HAP-1 (cell line): ENCODE measurements at places on chromosomes 13 and 19.

GRCh38 chr13:20843166-20843565, 59.4 kb downstream of the XPO4 start:
- peak; percentile 64 for DNase-seq

- no peak for DNase-seq
These were observed 136.8 kb downstream of the DCLK1 start for GRCh38 chr13:35994131-35994966.

DNA sequence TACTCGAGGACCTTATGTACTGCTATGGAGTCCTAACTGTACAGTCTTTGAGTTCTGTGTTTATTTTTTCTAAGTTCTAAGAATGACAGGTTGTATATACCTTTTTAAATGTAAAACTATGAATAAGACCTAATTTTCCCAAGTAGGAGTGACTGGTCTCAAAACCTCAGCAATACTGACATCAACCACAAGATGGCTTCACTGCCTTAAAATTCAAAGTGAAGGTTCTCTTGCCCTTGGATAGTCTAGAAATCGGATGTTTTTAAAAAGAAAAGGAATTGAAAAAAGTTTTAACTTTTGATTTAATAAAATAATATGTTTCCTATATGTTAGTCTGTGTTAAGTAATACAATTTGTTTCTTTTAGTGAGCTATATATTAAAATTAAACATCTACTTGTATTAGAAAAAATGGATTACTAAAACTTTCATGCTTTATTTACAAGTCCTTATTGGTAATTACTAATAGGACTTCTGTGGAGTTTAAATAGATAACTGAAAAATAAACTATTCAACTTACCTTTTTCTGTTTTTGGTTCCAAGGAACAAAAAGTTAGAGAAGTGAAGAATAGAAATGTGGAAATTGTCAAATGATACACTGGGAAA, 52.0 kb downstream of the TDRD3 start:
- DNase-seq, result peak; percentile 56

- no peak for DNase-seq
These were observed 77.3 kb upstream of the MCF2L start for GRCh38 chr13:112891477-112892401.

GRCh38 chr13:95457294-95457693, 95.2 kb upstream of the CLDN10 start:
- DNase-seq, result no peak

DNA sequence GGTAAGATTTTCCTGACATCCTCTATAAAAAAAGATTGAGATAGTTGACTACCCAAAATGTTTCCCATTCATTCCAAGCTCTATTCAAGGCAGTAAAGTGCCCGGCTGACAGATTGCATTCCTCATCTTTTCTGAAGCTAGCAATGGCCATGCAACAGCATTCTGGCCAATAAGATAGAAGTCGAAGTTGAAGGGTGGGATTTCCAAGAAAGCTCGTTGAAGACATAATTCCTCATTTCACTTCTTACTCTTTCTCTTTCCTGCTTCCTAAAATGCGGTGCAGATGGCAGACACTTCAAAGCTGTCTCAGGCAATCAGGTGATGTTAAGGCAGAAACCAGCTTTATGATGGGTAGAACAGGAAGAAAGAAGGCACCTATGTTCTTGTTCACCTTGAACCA, 13.4 kb upstream of the ALOX5AP start:
- DNase-seq, result no peak

DNA sequence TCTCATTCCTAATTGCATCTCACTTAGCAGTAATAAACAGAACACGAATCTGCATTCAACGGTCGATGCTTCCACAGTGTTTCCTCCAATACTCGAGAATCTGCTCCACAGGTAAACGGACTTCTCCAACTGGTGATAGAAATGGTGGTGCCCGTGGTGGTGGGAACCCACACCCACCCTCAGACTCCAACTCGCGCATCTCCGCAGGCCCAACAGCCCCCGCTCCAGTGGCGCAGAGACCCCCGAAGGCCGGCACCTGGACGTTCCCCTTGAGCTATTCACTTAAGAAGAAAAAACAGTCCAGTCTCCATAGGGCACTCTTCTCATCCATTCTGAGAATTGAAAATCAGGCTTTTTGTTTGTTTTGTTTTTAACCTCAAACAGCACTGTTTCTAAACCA, 13.8 kb upstream of the RASA3 start:
- no peak for DNase-seq

DNA sequence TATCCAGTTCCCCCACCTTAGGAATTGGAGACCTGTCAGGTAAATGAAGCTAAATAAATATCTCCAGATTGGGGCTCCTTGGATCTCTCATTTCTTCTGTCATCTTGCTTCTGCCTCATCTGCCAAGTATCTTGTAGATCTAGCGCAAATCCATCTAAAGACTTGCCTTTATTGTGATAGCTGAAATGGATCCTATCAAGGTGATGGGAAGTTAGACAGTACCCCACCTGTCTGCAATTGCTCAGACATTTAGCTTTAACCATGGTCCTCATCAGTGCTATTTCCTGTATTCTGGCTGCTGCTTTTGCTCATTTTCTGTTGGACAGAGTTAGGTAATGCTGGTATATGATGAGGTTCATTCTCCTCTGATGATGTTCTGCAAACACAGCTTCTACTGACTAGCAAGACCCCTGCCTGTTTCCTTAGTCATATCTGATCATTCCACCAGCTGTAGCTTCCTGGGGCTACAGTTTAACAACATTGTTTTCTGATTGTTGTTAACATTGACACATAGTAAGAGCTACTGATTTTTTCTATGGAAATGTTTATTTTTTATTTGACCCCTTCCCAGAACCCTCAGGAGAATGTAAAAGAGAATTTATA, 340.0 kb downstream of the DCT start:
- peak; percentile 19 for DNase-seq

DNA sequence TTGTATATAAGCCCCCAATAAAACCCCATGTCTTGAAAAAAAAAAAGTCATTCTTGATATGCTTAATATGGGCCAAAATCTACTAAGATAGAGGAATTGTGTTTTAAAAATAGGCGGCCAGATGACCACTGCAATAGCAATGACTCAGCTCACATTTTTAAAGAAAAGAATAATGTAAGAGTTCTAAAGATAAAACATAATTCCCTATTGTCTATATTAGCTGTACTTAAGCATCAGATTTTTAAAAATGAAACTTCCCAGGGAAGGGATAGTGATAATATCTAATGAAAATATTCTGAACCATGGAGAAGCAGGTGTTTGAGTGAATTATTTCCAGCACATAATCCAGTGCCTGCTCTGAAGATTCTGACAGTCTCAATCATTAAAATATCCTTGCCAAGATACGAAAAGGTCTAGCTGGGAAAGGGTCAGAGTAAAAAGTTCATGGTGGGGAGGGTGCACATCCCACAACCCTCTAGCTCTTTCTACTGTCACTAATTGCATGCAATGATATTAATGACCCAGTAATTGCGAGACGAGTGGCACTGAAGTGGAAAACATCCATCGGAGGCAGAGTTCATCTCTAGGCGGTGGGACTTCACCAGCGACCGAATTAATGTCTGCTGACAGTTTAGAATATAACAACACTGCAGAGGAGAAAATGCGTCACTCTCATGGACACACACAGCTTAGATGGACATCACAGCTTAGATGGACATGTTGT, 31.6 kb downstream of the EFNB2 start:
- no peak for DNase-seq

DNA sequence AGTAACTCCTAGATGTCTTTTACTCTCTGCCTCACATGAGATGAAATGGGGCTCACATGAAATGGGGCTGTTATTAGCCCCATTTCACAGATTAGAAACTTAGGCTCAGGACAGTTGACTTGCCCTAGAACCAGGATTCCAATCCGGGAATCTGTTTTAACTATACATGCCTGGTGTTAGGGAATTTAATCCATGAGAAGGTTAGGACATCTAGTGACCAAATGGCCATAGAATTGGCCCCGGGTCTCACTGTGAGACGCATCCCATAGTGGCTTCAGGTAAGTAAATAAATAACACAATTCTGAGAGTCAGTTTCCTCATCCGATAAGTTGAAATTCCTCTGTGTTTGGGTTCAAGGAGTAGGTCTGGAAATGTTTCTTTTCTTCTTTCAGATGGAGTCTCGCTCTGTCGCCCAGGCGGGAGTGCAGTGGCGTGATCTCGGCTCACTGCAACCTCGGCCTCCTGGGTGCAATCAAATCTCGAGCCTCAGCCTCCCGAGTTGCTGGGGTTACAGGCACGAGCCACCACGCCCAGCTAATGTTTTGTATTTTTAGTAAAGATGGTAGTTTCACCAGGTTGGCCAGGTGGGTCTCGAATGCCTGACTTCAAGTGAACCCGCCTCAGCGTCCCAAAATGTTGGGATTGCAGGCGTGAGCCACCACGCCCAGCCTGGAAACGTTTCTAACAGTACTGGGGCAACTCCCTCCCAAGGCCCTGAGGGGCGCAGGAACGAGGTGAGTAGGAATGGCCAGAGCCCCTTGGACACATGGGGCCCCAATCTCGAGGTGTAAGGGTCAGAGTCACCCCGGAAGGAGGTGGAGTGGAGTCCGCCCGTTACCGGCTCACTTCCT, 1.2 kb upstream of the ZNF574 start:
- no peak for DNase-seq

- DNase-seq, result no peak
These were observed 20.6 kb downstream of the ZNF558 start for GRCh38 chr19:8811315-8812172.

DNA sequence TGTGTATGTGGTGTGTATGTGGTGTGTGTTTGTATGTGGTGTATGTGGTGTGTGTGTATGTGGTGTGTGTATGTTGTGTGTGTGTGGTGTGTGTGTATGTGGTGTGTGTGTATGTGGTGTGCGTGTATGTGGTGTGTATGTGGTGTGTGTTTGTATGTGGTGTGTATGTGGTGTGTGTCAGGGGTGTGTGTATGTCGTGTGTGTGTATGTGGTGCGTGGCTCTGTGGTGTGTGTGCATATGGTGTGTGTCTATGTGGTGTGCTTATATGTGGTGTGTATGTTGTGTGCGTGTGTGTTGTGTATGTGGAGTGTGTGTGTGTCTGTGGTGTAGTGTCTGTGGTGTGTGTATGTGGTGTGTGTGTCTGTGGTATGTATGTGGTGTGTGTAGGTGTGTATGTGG, 62.5 kb upstream of the MEDAG start:
- DNase-seq, result no peak

GRCh38 chr13:106100171-106100919, 435.1 kb downstream of the EFNB2 start:
- peak; percentile 87 for DNase-seq

DNA sequence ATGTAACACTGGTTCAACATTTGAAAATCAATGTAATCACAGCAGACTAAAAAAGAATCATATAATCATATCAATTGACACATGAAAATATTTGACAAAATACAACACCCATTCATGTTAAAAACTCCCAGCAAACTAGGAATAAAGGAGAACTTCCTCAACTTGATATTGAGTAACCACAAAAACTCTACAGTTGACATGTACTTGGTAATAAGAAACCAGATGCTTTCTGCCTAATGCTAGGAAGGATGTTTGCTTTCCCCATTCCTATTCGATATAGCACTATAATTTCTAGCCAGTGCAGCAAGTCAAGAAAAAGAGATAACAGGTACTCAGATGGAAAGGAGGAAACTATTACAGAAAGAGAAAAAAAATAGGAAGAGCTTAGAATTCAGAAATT, 26.9 kb downstream of the UFM1 start:
- DNase-seq, result no peak

GRCh38 chr13:35987572-35988513, 143.3 kb downstream of the DCLK1 start:
- DNase-seq, result no peak

- DNase-seq, result no peak
These were observed 268.6 kb downstream of the NDFIP2 start for GRCh38 chr13:79749566-79749965.

DNA sequence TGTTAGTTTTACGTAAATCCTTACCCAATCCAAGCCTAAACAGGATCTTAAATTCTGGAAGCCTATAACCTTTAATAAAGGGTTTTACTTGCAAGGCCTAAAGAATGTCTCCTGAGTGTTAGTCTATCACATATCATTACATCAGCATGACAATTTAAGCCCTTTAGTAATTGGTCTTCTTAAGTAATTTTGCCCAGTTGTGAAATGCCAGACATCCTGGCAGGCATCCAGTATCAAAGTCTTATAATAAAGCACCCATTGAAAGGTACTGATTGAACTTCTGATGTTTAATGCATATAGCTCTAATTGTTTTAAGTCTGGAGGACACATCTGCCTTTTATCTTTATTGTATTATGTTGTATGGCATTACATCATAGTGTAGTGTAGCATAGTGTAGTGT, 1078.9 kb downstream of the SLITRK1 start:
- peak; percentile 11 for DNase-seq

- no peak for DNase-seq
These were observed 139.2 kb downstream of the SLITRK5 start for GRCh38 chr13:87810391-87810801.

- no peak for DNase-seq
These were observed at the start of gene APC2 for GRCh38 chr19:1449467-1450442. APC2 (plus strand) TSS chr19:1450121; CDS start chr19:1453002, 2,881 bp downstream.

GRCh38 chr13:25887962-25888655, 163.7 kb downstream of the SHISA2 start:
- no peak for DNase-seq

- DNase-seq, result no peak
These were observed 50.3 kb downstream of the UQCRFS1 start for GRCh38 chr19:29162694-29163093.

- DNase-seq, result peak; percentile 84
These were observed 7.3 kb downstream of the C19orf53 start for GRCh38 chr19:13781547-13781946.

GRCh38 chr13:43016226-43016625, 7.2 kb upstream of the DNAJC15 start:
- DNase-seq, result peak; percentile 9

GRCh38 chr13:31361673-31362072, 161.9 kb downstream of the B3GLCT start:
- DNase-seq, result no peak

DNA sequence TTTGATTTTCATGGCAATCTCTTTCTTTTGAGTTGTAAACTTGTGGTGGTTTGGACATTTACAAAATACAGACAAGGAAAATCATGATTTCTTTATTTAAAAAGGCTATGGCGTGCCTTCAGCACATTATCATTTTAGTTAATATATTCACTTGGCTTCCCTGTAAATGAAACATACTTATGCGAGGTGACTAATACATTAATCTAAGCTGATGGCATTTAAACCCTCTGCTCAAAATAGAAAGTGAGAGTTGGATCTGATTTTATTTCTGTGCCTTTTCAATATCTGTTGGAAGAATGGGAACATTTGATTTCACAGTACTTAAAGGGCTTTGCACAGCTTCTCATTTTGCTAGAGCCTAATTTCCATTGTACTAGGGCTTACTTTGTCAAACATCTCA, 289.8 kb downstream of the MTUS2 start:
- DNase-seq, result no peak

DNA sequence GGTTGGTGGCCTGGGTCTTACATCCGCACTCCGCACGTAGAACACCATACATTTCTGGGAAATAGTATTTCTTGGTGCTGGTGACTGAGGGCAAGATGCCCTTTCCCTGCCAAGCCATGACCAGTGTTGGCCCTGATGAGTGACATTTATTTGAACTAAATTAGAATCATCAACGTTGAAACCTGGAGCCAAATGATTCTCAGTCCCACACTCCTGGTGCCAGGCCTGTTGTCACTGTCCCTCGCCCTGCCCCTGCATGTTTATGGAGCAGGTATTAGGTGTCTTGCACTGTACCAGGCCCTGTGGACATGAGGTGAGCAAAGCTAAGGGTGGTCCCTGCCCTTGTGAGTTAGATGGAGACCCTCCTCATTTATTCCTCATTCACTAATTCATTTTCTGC, 5.8 kb downstream of the CHST8 start:
- no peak for DNase-seq

- no peak for DNase-seq
These were observed 33.1 kb downstream of the CAPN12 start for GRCh38 chr19:38710928-38711725.
